ENCODE measurements at places on chromosomes 7 and 10.

GRCh38 chr7:88396295-88396947, 89.7 kb upstream of the STEAP4 start:
- DNase-seq = no peak

- DNase-seq = no peak
Measured at GRCh38 chr7:18400275-18400674, 95.3 kb upstream of the HDAC9 start.

- no peak for DNase-seq
Measured at GRCh38 chr7:113402005-113402404, 283.7 kb upstream of the SMIM30 start.

DNA sequence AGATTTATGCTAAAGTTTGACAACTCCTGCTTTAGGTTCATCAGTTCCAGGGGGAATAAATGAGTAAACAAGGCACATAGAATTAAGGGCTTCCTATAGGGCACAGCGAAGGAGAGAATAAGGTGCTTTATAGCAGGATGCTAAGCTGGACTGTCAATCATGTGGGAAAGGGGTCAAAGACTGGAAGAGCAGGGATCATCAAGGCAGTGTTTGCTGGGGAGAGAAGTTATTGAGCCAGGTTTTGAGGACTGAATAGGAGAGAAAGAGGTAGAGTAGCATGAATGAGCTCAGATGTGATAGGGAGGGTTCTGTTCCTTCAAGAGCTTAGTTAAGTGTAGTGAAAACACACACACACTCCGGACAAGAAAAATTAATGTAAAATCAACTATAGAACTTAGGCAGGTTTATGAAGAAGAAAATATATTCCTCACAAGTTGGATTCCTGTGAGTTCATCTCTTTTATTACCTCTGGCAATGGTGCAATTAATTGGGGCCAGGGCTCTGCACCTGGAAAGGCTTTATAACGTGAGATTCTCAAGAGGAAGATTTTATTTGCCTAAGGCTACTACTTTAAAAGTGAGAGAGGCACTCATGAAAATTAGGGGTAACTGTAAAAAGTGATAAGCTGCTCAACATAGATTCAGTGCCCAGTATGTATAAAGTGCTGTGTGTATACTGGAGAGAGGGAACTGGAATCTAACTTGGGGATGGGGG, 222.4 kb downstream of the AUTS2 start:
- DNase-seq = no peak

GRCh38 chr10:60093317-60093716, 187.0 kb upstream of the CCDC6 start:
- no peak for DNase-seq

- no peak for DNase-seq
Measured at GRCh38 chr7:366161-366803, 76.3 kb downstream of the FOXL3 start.

DNA sequence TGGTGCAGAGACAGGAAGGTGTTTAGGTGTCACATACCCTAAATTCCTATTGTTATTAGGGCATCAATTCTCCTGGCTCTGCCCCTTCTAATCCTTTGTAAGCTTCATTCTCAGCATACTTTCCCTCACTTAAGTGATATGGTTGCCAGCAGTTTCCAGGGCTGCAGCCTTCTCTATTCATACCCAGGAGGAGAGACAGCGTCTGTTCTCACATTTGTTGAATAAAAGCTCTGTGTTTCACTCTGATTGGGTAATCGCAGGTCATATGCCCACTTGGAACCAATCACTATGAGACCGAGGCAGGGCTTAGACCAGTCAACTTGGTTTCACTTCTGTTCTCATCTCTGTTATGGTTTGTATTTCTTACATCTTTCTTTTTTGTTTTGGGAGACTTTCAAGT, 109.6 kb upstream of the MTPN start:
- no peak for DNase-seq

GRCh38 chr10:102413053-102413705, 5.4 kb downstream of the PSD start:
- no peak for DNase-seq

DNA sequence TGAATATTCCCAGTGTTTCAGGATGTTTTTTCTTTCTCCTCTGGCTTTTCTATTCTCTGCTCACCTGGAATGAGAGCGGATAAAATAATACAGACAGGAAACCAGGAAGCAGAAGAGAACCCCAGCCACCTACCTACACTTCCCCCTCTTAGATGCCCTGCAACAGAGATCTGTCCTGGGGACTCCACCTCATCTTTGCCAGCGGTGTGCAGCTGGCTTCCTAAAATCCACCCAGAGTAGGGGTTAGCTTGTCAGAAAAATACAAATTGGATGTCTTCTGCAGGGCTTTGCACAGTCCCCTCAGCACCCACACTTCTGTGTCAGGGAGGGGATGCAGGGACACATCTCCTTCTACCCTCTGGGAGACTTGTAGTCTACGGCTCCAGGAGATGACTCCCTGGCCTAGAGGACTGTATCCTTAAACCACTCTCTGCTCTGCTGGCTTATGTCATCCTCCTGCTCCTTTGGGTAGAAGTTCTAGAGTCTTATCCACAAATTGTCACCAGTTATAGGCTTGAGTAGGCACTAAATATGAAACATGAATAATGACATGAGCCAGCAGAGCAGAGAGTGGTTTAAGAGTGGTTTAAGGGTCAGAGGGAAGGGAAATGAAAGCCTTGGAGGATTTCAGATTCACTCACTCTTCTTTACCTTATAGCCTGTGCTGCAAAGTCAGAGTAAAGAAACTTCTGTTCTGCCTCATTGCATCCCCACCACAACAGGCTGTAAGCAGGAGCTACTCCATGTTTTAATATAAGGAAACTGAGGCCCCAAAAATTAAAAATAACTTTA, 749.4 kb downstream of the AUTS2 start:
- DNase-seq = no peak

DNA sequence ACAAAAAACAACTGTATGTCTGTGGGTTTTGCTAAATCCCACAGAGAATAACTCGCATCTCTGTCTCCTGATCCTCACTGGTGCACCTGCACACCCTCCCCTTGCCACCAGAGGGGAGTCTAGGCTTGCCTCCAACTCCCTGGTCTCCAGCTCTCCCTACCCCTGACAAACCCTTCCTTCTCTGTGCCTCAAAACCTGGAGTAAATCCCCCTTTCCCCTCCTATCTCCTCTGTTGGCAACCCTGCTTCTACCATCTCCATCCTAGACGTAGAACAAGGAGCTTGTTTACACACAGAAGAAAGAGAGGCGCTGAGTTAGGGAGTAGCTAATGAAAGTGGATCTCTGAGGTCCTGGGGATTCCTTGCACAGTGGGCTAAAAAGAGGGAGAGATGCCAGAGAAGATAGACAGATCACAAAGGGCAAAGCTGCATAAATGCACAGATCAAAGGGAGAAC, 6.0 kb downstream of the MBLAC1 start:
- DNase-seq = peak; percentile 57

DNA sequence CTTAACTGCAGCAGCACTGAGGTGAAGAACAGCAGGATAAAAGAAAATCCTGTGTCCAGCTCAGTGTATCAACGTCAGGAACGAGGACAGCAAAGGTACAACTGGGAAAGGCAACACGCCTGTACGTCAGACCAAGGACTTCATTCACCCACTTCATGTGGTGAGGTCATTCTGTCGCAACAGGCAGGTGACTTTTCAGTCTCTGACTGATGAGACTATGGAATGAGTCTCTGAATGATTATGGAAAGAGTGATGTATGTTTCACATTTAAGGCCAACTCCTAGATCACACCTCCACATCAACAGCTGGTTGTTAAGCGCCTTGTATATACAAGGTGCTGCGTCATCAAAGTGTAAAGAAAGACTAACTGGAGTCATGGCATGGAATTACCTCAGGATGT, 297.6 kb upstream of the SP8 start:
- no peak for DNase-seq

Measured in T follicular helper cell (primary cell).